Dorsolateral prefrontal cortex (tissue), 122 donors: ENCODE measurements at places on chromosomes 7 and 10. TPM values are rescaled to one million over a fixed set of nuclear protein-coding genes. Genes with fewer than 3 reads are reported as not detected.

CPVL gene
- 9.9 TPM for total RNA-seq

GLI3 gene
- total RNA-seq, result 24.5 TPM

SLC13A1 gene
- 0.13 TPM for total RNA-seq

H2BK1 gene
- total RNA-seq, result not detected

GRCh38 chr7:102471791-102472125 lies 7.0 kb downstream of the POLR2J start:
- no peak for DNase-seq

DNA sequence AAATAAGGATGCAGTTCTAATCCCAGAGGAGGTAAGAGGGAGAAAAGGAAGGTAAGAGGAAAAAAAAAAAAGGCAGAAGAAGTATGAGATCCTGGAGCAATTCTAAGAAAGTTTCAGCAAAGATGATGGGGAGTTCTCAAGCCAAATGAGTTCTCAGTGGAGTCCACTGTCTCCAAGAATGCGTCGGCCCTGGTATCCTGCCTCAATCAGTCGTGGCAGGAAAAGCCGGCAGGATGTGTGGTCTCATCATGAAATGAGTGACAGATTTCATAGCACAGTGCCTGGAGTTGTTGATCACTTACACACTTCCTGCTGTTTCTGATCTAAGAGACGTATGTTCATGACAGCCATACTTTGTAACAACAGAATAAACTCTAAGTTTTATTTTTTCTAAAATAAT lies 554.9 kb downstream of the NXPH1 start:
- no peak for DNase-seq

- no peak for DNase-seq
These were observed 3.7 kb upstream of the ANKRD1 start for GRCh38 chr10:90924552-90924951.
